Activated CD4-positive, alpha-beta T cell treated with anti-CD3 and anti-CD28 coated beads for 24 hours (primary cell): ENCODE measurements at places on chromosomes 6 and 20.

DNA sequence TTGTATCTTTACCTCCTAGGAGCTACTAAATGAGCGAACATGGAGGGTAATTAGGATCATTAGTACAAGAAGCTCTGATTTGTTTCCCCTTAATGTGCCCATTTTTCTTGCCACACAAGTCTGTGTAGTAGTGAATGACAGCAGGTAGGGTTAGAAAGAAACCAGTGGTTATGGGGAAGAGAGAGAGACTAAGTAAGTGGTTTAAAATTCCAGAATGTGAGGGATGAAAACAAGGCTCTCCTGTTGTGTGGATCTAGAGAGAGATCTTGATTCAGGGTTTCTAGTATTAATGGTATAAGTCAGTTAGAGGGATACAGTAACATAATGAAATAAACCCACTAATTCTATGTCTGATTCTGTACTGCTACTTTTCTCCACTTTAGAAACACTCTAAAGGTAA, 22.7 kb downstream of the STXBP5 start:
- DNase-seq: no peak

GRCh38 chr20:35489717-35490116, 34.3 kb downstream of the CEP250 start:
- DNase-seq: no peak

DNA sequence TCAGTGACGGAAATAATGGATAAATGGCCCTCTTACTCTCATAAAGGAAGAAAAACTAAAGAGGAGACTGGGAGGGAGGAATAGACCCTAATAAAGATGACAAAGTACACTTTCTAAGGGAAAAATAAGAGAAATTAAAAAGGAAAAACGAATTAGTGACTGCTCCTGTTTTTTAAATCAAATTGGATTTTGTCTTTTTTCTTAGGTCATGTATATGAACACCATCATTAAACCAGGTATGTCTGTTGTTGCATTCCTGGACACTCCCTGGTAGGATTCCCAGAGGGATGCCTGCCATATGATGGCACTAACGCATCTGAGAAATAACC, 59.4 kb upstream of the BTN3A2 start:
- no peak for DNase-seq

DNA sequence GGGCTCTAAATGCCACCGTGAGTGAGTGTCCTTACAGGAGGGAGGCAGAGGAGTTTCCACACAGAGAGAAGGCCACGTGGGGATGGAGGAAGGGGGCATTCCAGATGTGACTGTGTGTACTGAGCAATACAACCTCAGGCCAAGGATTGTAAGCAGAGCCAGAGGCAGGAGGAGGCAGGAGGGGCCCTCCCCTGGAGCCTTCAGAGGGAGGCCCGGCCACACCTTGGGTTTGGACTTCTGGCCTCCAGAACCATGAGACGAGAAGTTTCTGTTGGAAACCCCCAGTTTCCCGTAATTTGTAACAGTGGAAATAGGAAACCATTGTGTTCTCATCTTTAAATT, 9.3 kb upstream of the KIF25 start:
- DNase-seq: no peak

GRCh38 chr6:91075244-91075976, 488.5 kb upstream of the MAP3K7 start:
- no peak for DNase-seq
